T1000 (cell line): ENCODE measurements at places on chromosomes 11 and 22.

DNA sequence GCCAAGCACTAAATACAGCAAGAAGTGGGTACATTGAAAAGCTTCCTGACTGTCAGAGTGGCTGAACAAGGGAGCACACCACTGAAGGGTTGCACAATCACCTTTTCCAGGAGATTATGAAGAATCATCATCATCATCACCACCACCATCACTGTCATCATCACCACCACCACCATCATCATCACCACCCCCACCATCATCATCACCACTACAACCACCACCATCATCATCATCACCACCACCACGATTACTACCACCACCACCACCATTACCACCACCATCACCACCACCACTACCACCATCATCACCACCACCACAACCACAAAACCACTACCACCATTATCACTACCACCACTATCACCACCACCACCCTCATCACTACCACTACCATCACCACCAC lies 147.9 kb upstream of the TBCEL start:
- no peak for DNase-seq

- DNase-seq = no peak
These were observed 20.3 kb downstream of the PPP2R1B start for GRCh38 chr11:111745719-111746504.

- DNase-seq = no peak
These were observed 29.2 kb downstream of the MUC6 start for GRCh38 chr11:1007279-1007678.

DNA sequence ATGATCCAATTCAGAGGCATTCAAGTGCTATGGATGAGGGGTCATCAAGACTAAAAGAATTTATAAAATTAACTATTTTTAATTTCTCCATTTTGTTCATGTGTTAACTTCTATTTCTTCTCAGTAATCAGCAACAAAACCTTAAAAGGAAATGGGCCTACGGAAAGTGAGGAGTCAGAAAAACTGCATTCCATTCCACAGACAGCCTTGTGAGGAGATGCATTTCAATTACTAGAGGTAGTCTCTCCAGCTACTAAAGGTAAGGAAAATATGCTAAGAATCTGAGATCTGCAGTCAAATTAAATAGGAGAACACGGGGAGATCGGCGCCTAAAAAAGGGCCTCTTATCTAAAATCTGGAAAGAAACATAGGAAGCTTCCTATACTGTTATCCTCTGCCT lies 661.7 kb downstream of the DLG2 start:
- DNase-seq = no peak

- DNase-seq = no peak
These were observed 84.6 kb downstream of the ETS1 start for GRCh38 chr11:128502726-128503125.

DNA sequence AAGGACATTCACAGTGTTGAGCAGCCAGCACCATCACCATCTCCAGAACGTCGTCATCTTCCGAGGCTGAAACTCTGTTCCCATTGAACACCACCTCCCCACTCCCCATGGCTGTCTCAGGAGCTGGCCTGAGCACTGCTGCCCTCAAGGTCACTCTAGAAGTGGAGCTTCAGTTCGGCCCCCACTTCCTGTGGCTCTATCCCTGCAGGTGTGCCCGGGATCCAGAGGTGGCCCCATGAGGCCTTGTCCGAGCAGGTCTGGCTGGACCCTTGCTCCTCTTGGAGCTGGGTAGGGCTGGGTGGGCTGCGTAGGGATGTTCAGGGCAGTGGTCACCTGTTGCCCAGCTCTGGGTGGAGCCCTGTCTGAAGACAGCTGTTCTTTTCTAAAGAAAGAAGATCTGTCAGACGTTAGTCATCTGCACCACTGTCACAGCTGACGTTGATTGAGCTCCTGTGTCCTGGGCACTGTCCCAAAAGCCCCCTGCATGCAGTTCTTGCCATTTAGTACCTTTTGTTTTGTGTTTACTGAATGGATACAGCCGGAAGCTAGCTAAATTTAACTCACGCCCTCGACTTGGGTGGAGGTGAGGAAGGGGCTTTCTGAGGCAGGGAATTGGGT lies 75.5 kb upstream of the CLDN5 start:
- DNase-seq = no peak

DNA sequence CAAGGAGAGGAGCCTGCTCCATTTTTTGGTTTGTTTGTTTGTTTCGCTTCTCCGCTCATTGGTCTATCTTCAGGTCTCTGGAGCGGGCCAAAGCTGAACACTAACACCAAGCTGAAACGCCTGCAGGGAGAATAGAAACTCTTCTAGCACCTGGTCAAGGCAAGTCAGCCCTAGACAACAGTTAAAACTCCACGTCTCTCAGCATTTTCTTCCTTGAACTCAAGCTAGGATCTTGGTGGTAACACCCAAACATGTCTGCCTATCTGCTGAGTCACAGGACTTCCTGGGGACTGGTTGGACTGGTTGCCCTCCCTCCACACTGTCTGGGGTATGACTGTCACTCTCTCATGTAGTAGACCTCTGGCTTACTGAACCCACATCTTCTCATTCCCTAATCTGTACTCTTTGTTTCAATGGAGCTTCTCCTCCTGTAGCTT lies 23.9 kb upstream of the RBFOX2 start:
- no peak for DNase-seq

- no peak for DNase-seq
These were observed 9.6 kb downstream of the PTS start for GRCh38 chr11:112235750-112236390.

- DNase-seq = no peak
These were observed 100.1 kb downstream of the KCNQ1OT1 start for GRCh38 chr11:2599561-2600189.

GRCh38 chr11:94815705-94816344 lies 47.7 kb downstream of the AMOTL1 start:
- DNase-seq = no peak

GRCh38 chr11:43269254-43269918 lies 42.4 kb upstream of the API5 start:
- DNase-seq = no peak

GRCh38 chr22:37639771-37640590 lies 512 bp downstream of the SH3BP1 start:
- DNase-seq = no peak

DNA sequence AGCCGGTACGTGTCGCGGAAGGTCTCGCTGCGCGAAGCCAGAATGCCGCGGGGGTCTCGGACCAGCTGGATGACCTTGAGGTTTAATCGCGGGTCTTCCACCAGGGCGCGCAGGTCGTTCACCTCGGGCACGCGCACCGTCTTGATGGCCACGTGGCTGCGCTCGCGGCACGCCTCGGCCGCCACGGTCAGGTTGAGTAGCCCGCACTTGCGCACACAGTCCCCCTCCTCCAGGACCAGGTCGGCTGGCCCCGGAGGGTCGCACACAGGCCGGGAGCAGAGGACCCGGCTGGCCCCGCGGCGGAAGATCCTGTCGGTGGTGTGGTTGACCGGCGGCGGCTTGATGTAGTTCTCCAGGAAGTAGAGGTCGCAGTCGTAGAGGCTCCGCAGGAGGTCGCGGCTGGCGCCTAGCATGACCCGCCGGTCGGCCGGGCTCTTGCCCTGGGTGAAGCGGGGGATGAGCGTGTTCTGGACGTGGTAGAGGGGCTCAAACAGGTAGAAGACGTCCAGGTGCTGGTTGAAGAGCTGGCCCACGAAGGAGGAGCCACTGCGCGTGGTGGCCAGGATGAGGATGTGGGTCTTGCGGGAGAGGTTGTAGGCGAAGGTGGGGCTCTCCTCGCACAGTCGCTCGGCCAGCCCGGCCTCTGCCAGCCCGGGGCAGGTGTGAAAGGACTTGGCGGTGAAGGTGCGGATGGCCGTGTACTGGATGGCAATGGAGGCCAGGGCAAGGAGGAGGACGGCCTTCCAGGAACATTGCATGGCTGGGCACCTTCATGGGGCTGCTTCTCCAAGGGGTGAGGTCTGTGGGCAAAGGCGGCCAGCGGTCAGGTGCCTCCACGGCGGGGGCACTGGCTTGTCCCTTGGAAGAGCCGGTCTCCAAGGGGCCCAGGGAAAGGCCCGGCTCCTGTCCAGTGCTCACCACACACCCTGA lies 15.0 kb downstream of the CHST1 start:
- no peak for DNase-seq

GRCh38 chr11:128920666-128921065 lies 22.0 kb downstream of the TP53AIP1 start:
- DNase-seq = no peak

DNA sequence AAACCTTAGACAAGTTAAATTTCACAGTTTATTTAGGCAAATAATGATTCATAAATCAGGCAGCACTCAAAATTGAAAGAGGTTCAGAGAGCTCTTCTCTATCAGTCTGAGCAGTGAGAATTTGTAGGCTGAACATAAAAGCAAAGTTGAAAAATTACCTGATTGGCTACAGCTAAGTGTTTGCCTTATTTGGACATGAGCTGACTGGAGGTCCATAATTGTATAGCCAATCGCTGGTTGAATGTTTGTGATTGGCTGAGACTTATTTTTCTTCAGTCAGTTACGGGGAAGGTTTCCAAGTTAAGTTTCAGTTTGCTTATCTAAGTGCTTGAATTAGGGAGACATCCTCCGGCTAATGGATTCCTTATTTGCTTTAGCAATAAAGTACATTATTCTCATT lies 527.5 kb downstream of the CNTN5 start:
- DNase-seq = no peak

DNA sequence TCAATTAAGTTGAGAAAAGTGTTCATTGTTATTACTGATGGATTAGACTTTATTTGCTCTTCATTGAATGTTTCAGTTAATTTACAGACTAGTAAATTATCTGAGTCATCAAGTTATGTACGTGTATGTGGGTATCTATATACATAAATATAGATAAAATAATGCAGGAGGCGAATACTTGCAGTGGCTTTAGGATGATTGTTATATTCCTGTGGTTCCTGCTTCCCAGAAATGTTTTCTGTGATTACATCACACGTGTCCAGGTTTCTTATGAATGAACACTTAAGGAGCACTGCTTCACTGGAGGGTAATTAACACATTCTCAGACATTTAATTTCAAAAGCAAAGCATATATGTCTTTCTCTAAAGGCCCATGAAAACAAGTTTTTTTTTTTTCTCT lies 28.4 kb downstream of the YAP1 start:
- DNase-seq = no peak

DNA sequence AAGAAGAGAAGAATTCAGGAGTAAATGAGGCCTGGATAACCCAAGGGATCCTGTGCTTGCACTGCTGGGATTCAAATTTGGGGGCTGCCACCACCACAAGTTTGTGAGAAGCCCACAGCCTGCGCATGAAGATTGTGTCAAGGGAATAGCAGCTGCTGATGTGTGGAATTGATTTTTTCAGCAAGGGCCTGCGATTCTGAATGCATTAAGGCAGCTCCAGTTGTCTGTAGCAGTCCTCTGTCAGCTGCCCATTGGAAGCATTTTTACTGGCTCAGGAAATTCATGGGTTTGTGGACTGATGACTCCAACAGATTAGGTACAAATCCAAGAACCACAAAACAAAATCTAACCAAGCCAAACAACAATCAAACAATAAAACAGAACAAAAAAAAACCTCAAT lies 14.0 kb downstream of the ARVCF start:
- DNase-seq = no peak

GRCh38 chr22:39109361-39109760 lies 12.3 kb downstream of the APOBEC3H start:
- no peak for DNase-seq

DNA sequence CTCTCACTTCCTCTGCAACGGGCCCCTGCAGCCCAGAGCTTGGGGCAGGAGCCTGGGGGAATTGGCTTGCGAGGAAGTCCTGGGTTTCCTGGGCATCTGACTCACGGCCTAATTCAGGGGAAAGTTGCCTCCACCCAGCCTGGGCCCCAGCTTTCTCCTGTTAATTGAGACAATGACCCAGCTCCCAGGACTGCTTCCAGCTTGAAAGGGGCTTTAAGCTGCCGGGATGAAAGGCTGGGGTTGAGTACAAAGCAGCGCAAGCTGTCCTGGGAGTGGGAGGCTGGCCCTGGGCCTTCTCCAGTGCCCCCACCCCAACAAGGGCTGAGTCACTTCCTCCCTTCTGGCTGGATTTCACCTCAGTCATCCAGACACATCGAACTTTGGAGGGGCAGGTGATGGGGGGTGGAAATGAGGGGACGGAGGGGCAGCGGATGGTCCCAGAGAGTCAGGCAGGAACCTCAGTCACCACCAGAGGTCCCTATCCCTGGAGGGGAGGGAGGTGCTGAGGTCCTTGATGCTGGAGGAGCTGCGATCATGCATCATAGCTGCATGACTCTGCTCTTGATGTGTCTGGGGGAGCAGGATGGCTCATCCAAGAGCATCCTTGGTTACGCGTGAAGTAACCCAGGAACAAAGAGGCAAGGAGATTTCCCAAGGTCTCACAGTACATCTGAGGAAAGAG lies 30.1 kb upstream of the OAF start:
- no peak for DNase-seq

DNA sequence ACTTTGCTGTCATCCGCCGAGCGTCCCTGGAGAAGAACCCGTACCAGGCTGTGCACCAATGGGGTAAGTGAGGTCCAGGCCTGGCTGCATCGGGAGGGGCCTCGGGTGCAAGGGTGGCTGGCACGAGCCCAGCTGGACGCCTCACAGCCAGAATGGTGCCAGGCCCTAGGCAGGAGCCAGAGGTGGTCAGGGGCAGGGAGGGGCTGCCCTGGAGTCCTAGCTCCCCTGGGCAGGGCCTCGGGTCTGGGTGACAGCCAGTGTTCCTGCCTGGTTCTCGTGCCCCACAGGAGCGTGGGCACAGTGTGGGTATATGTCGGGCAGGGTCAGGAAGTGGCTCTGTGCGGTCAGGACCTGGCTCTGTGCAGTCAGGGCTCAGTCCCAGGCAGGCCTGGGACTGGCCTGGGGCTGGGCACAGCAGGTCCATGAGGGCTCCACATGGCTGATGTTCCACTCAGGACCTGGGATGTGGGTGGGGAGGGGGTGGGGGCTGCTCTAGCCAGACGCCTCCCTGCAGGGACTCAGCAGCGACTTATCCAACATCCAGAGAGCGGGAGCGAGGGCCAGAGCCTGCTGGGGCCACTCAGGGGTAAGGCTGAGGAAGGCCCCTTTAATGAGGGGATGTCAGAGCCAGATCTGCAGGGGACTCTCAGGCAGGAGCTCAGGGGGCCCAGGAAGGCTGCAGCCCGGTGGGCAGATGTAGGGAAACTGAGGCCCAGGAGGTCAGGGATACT lies 1.2 kb downstream of the TSPAN32 start:
- DNase-seq = no peak

DNA sequence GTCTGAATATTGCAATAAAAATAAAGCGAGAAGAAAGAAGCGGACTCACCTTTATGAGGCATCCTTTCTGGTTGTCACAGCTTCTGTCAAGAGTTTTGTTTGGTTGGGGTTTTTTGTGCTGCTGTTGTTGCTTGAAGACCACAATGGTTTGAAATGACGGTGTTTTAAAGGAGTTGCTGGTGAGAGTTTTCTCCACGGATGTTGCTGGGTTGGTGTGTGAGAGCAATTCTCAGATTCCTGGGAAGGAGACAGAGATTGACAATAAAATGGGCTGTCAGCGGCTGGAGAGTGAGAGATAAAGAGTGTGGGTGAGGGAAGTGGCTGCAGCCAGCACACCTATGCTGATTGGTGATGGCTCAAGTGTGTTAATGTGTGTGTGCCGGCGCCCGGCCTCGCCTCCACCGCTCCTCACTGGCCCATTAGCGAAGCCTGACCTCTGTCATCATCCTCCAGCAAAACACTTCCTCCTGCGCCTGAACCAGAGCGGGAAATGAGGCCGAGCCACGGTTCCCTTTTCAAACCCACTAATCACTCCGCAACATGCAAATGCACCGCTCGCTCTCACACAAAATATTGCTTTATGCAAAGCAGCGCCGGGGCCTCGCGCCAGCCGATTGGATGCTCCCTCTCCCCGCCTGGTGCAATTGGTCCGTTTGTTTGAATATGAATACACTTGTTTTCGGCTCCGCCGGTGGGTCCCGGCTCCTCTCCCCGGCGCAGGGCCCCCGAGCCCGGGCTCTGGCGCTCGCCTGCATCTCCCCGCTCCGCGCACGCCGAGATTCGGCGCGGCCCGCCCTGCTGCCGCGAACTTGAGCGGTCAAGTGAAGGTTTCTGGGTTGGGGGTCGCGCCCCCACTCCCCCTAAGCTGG lies at the start of gene PAX6:
Gene PAX6 (minus strand): TSS at position 544 of the 869 bp plus-strand sequence. CDS start 4,911 bp downstream, outside the sequence.
- no peak for DNase-seq
